Right atrium auricular region (tissue), 2 donors: ENCODE measurements at places on chromosomes 4 and X. TPM values are rescaled to one million over a fixed set of nuclear protein-coding genes. Genes with fewer than 3 reads are reported as not detected.

The DRP2 gene
- 0.04 TPM for total RNA-seq

DNA sequence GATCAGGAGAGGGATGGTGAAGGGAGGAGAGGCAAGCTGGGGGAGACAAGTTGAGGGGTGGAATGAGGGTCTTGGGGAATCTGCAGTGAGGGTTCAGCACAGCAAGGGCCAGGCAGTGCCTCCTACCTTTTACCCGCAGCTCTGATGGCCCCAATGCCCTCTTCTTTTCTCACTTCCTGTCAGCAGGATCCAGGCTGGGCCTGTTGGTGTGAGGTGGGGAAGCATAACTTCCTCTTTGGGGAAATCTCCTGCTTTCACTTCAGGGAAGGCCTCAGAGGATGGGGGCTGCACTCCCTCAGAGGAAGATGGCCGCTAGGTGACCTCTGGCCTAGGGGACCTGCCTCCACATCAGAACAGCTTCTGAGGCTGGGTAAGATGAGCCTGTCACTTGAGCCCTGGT lies 36.5 kb downstream of the EFNB1 start:
- DNase-seq = no peak

The HSFX3 gene
- not detected for total RNA-seq

The MTNR1A gene
- total RNA-seq = not detected

DNA sequence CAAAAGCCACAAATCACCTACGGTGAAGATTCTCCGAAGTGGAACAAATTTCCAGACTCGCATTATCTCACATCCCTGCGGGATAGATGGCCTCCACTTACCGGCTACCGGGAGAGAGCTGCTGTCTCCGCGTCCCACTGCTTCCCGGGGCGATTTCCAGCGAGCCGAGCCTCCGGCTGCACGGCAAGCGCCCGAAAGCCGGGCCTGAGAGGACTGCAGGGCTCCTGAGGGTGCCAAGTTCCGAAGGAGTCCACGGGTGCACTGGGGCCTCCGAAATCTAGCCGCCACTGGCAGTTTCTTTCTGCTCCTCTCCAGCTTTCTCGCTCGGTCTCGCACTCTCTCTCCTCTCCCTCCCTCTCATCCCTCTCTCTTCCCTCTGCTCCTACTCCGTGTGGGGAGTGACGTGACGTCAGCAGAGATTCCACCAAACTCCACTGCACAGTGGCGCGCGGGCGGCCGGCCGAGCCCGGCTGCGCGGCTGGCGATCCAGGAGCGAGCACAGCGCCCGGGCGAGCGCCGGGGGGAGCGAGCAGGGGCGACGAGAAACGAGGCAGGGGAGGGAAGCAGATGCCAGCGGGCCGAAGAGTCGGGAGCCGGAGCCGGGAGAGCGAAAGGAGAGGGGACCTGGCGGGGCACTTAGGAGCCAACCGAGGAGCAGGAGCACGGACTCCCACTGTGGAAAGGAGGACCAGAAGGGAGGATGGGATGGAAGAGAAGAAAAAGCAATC lies 14.0 kb upstream of the PITX2 start:
- DNase-seq = no peak

The FGFR3 gene
- total RNA-seq = 15.4 TPM

The CT45A5 gene
- not detected for total RNA-seq
